ENCODE measurements at places on chromosomes 2 and 18. TPM values are rescaled to one million over a fixed set of nuclear protein-coding genes. Genes with fewer than 3 reads are reported as not detected.

Gene TXNL4A
- total RNA-seq = 117 TPM

Gene CCDC178
- not detected for total RNA-seq

Gene CFAP210
- not detected for total RNA-seq

Gene POLR1B
- total RNA-seq = 36.1 TPM

Gene IL37
- total RNA-seq = not detected

Gene MATN3
- 3.5 TPM for total RNA-seq

Gene MC5R
- total RNA-seq = not detected

Gene ZFAND2B
- total RNA-seq = 13.8 TPM

Gene RNASEH1
- total RNA-seq = 45.9 TPM

Gene KCNF1
- total RNA-seq = 0.36 TPM

Gene RNU2-63P
- under 0.01 TPM for total RNA-seq

Gene NOL4
- not detected for total RNA-seq

Gene STAMBP
- total RNA-seq = 14.8 TPM

Gene SERPINB5
- not detected for total RNA-seq

Gene RPE
- 108 TPM for total RNA-seq

Gene PASK
- 9.0 TPM for total RNA-seq

Gene ANKRD36B
- total RNA-seq = 222 TPM

Gene HRH4
- not detected for total RNA-seq

Gene RTP5
- total RNA-seq = not detected

Gene SLC5A7
- not detected for total RNA-seq

Gene CYP27A1
- total RNA-seq = 4.1 TPM

Gene SMYD5
- total RNA-seq = 23.0 TPM

Gene ANKRD29
- total RNA-seq = 0.27 TPM

Gene C2orf80
- not detected for total RNA-seq

Gene FLACC1
- total RNA-seq = 2.3 TPM

Gene RAPH1
- total RNA-seq = 93.6 TPM

Gene RSAD2
- 0.13 TPM for total RNA-seq

Gene ENOSF1
- 50.1 TPM for total RNA-seq

Gene CPLX4
- total RNA-seq = not detected

Gene ANKRD30BL
- not detected for total RNA-seq

Measured in thoracic aorta endothelial cell (primary cell).